ENCODE measurements at places on chromosomes 5 and 9.

DNA sequence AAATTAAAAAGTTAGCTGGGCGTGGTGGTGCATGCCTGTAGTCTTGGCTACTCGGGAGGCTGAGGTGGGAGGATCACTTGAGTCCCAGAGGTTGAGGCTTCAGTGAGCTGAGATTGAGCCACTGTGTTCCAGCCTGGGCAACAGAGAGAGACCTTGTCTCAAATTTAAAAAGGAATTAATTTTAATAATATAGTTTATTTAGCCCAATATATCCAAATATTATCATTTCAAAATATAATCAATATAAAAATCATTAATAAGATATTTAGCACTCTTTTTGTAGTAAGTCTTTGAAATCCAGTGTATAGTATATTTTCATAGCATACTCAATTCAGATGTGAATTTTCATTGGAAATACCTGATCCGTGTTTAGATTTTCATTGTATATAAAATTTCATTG is 43.2 kb upstream of the ORM1 start:
- no peak for DNase-seq

DNA sequence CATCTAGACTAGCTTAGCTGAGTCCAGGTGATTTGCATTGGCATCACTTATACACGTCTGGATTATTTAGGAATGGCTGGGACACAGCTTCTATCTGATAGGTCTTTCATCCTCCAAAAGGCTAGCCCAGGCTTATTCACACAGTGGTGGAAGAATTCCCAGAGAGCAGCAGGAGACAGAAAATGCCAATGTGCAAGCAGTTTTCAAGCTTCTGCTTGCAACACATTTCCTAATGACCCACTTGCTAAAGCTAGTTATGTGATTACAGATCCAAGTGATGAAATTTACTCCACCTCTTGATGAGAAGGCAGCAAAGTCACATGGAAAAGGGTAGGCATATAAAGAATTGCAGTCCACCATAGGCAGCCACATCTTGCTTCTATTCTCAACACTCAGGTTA is 44.2 kb upstream of the MAST4 start:
- no peak for DNase-seq

DNA sequence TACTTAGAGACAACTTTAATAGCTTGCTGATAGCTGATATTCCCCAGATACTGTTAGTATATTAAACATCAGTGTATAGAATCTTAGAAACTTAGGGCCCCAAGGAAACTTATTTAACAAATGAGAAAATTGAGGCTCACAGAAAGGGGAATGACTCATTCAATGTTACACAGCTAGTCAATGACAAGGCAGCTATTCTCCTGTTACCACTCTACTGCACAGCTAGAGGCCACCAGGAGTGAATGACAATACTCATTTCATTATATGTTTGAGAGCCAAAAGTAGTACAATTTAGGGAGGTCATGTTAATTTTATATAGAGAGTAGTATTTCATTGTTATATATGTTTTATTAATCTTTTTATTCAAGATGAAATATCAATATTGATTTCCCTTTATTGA is 33.2 kb upstream of the PCDHB1 start:
- no peak for DNase-seq

GRCh38 chr5:22722491-22722890 is 130.7 kb downstream of the CDH12 start:
- no peak for DNase-seq

GRCh38 chr5:84430863-84431663 is 46.4 kb upstream of the EDIL3 start:
- DNase-seq, result no peak

GRCh38 chr5:177410575-177410974 is 1.2 kb upstream of the F12 start:
- DNase-seq, result no peak

GRCh38 chr9:32875242-32875641 is 91.9 kb downstream of the TMEM215 start:
- DNase-seq, result no peak

GRCh38 chr5:140251527-140251973 is 51.4 kb downstream of the PFDN1 start:
- no peak for DNase-seq

GRCh38 chr9:101628173-101628572 is 33.4 kb upstream of the PPP3R2 start:
- DNase-seq, result no peak

- no peak for DNase-seq
Measured at GRCh38 chr5:65919773-65920172, 6.6 kb upstream of the ERBIN start.

- DNase-seq, result no peak
Measured at GRCh38 chr9:10255758-10256157, 357.0 kb downstream of the PTPRD start.

DNA sequence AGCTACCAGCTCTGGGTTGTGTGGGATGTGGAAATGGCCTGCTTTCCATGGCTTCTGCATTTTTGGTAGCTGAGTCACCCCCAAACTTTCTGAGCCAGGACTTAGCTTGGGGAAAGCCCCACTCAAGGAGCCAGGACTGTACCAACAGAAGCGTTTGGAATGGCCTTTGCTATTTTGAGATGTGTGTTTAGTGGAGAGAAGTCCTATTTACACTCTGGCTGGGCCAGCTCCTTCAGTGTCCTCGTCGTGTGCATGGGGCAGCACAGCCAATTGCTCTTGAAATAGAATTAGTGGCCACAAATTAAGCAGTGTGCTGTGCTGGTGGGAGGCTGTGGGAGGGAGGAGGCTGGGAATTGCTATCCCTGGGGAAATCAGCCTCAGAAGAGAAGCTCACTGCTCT is 51.6 kb downstream of the ENTREP1 start:
- no peak for DNase-seq

DNA sequence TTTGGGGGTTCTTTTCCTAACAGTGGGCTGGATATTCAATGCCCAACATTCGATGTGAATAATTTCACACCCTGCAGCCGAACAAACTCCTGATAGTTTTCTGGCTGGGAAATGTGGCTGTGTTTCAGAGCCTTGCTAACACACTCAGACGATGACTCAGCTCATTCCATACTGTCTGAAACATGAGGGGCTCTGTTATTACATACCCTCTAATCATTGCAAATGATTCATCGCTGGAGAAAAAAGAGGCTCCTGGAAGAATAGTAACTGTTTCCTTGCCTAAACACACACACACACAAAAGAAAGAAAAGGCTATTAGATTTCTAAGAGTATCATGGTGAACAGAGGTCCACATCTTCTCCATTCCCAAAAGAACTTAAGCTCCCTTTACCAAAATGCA is 75.8 kb downstream of the OXCT1 start:
- DNase-seq, result no peak

DNA sequence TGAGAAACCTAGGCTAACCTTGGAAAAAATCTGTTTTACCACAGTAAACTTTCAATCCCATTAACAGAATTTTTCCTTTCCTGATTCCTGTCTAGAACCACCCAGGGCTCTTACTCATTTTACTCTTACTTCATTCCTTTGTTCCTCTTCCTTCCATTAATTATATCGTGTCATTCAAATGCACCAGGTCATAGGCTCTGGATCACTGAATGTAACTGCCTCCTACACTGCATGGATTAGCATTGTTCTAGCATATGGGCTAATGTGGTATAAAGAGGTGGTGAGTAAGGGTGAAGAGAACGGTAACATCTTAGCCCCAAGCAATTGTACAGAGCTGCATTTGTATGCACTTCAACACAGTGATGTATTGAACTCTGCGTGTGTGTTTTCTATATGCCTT is 49.5 kb upstream of the SPINK5 start:
- DNase-seq, result no peak

GRCh38 chr5:52856564-52856963 is 68.8 kb downstream of the ITGA1 start:
- DNase-seq, result no peak

- no peak for DNase-seq
Measured at GRCh38 chr5:94461131-94461530, 157.3 kb downstream of the KIAA0825 start.

GRCh38 chr5:121937762-121938161 is 24.0 kb upstream of the SRFBP1 start:
- no peak for DNase-seq

DNA sequence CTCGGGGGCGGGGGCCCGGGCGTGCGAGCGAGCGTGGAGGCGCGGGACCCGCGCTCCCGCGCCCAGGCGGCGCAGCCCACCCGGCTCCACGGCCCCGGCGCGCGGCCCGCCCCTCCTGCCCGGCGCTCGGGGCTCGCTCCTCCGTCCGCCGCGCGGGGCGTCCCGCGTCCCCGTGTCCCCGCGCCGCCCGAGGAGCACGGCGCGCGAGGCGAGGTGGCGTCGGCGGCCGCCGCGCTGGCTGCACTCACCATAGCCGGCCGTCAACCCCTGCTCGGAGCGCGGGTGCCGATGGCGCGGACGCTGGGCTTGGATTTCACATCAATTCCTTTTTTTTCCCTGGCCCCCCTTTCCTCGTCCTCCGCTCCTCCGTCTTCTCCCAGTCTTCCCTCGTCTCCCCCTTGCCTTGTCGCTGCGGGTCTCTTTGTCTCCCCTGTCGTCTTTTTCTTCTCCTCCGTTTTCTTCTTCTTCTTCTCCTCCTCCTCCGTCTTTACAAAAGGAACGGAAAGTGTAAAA is 494 bp downstream of the PTCH1 start:
- DNase-seq, result no peak

GRCh38 chr9:125549891-125550885 is 156.8 kb downstream of the MAPKAP1 start:
- DNase-seq, result peak; percentile 51

DNA sequence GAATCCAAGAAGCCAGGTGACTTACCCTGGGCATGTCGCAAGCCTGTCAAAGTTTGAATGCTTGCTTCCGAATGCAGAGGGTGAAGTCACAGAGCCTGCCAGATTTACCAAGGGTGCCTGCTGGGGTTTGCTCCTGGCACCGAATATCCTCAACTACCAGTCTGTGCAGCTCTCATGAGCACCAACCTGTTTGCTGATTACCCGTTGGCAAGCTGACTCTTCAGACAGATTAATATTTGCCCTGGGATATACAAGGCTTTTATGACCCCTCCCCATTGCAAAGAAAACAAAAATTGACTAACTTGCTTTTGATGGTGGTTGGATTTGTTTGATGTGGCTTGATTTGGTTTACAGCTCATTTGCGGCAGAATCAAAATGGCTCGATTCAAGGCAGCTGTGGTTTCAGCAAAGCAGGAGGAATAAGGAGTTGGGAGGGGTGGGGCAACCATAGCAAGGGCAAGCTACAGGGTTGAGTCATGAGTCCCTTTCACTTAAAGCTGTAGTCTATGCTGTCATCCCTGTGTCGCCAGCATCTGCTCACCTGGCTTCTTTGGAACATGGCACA is 82.3 kb upstream of the AGXT2 start:
- no peak for DNase-seq

DNA sequence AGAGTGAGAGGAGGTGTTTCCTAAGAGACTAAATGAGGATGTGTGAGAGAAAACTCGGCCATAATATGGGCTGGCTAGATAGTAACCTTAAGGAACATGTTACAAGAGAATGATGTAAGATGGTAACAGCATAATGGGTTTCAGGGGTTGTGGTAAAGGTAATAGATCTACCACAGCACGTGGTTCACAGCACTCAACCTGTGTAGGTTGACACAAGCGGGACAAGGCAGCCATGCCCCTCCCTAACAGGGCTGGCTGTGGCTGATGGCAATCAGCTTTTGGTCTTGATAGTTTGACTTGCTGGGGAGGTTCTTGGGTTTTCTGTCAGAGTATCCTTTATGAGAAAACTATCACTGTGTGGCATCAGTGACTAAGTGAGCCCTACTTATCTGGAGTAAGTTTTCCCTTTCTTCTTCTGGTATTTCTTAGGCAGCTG is 138.6 kb downstream of the TRIO start:
- no peak for DNase-seq

- no peak for DNase-seq
Measured at GRCh38 chr5:171330021-171330420, 21.0 kb downstream of the TLX3 start.

DNA sequence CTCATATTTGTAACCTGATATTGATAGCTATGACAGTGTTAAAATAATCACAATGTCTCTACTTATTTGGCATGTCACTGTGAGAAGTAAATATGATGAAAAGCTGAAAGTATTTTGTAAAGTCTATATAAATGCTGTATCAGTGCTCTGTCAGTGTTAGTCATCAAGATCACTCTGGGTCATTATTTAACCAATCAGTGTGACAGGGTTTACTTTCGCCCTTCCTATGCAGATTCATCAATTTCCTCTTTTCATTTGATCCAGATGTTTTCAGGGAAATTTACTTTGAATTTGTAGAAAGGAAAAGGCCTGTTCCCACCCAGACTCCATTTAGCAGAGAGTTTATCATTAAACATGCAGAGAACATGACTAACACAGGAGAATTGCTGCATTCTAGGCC is 9.9 kb upstream of the PCSK5 start:
- no peak for DNase-seq

Measured in right forelimb (tissue), 1 donor.